CD4-positive, alpha-beta T cell treated with Interleukin-15 for 1 hour (primary cell): ENCODE measurements at places on chromosomes 6 and 20.

- DNase-seq = no peak
Measured at GRCh38 chr6:30206799-30207618, 6.2 kb downstream of the TRIM26 start.

DNA sequence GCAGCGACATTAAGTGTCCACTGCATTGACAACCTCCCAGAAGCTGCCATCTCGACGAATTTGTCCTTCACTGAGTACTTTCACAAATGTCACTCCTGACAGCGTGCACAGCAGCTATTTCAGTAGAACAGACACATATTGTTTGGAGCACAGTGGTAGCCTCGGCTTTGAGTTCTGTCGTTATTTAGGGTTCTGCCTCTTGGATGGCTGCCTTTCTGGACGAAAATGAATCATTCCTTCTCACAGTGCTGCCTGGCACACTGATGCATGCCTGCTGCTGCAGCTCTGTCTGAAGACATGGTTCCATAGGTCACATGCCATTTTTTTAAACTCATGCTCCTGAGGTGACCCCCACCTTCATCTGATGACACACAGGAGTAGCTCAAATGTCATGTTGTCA is 477.0 kb downstream of the C6orf118 start:
- DNase-seq = no peak

- DNase-seq = no peak
Measured at GRCh38 chr6:160139420-160139851, 17.8 kb downstream of the SLC22A1 start.

DNA sequence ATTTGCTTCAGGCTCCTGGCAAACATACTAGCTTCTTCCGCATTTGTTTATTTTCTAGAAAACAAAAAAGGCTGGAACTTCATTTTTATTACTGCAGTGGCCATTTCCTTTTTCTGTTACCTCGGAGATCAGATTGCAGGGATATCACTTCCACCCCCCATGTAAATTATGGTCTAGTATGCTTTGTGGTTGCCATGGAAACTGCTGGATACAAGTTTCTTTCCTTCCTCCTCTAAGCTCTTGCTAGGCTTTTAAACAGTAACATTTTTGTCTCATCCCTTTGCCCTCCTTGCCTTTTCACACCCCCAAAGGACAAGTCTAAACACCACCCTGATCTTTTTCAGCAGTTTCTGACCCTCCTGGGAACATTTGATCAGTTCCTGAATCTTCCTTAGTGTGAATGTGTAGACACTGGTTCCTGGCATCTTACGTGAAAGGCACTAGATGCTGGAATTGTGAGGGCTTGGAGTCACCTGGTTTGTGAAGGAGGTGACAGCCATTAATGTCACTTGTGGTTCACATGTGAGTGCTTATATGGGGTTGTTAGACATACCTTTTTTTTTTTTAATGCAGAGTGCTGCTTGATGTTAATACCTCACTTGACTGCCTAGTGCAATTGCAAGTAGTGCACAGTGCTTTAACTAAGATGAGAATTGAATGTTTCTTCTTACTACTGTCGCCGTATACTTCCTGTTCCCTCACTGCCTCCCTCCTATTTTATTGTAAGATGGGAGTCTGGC is 181.6 kb downstream of the JARID2 start:
- DNase-seq = peak; percentile 21

DNA sequence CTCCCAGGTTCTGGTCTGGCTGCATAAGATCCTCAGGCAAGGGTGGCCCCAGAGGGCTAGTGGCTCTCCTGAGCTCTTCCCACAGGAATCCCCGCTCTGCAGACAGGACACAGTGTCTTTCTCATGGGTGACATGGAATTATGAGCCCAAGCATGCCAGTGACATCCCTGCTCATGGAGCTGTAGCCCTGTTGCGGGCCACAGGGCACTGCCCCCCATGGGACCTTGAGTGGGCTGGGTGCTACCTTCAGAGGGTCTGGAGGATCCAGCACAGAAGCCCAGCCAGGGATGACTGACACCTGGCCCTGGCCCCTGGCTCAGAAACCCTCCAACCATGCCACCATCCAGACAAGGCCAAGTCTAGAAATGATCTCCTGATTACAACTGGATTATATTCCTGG is 657.5 kb upstream of the DEFB115 start:
- no peak for DNase-seq

DNA sequence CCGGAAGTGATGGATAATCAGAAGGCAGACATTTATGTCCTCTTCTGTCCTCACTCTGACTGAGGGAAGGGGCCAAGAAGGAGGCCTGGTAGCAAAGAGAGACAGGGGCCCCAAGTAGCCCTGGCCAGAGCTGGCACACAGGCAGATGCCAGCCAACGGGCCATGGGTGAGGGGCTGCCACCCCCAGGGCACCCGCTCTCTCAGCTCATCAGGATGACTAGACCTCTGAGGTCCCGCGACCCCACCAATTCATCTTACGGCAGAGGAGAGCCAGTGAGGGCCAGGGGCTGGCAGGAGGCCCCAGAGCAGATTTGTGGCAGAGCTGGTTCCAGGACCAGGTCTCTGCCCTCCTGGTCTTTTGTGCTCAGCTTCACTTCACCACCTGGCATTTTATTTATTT is 43.1 kb upstream of the MDFI start:
- no peak for DNase-seq

GRCh38 chr20:1283522-1284510 is 17.7 kb downstream of the SNPH start:
- peak; percentile 14 for DNase-seq

- DNase-seq = no peak
Measured at GRCh38 chr6:41229721-41230120, 1.6 kb downstream of the TREML4 start.

GRCh38 chr6:138107752-138108592 is 753 bp upstream of the PERP start:
- DNase-seq = no peak

DNA sequence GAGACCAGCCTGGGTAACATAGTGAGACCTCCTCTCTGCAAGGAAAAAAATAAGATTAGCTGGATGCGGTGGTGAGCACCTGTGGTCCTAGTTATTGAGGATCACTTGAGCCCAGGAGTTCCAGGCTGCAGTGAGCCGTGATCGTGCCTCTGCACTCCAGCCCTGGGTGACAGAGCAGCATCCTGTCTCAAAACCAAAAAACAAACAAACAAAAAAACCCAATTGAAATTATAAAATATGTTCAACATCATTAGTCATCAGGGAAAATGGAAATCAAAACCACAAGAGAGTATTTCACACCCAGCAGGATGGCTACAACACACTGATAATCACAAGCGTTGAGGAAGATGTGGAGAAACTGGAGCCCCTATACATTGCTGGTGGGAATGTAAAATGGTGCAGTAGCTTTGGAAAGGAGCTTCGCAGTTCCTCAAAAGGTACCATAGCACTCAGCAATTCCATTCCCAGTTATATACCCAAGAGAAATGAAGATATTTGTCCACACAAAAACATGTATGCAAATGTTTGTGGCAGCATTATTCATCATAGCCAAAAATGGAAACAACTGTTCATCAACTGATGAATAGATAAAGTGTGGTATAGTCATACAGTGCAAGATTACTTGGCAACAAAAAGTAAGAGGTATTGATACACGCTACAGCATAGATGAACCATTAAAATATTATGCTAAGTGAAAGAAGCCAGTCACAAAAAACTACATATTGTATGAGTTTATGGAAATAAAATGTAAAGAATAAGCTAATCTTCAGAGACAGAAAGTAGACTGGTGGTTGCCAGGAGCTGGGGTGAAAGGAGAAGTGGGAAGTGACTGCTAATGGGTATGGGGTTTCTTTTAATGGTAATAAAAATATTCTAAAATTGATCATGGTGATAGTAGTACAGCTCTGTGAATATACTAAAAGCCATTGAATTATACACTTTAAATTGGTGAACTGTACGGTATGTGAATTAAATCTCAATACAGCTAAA is 38.7 kb upstream of the RIPOR2 start:
- DNase-seq = no peak

DNA sequence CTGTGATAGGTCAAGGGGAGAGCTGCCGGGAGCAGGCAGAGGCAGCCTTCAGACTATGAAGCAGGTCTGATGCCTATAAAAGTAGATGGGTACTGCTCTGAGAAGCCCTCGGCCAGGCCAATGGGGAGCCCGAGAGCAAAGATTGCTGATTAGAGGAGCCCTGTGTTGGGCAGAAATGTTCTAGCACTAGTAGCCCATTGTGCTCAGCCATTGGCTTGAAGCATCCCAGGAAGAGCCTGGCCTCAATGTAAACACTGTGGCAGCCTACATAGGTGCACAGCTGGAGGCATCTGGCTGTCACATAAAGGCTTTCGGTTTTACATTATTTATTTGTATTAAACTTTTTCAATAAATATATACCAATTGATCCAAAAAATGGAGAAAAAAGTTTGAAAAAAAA is 67.7 kb downstream of the SNAP25 start:
- no peak for DNase-seq

GRCh38 chr20:58054780-58055373 is 173.6 kb downstream of the ANKRD60 start:
- no peak for DNase-seq

GRCh38 chr6:39362487-39362865 is 40.0 kb upstream of the KCNK16 start:
- no peak for DNase-seq

DNA sequence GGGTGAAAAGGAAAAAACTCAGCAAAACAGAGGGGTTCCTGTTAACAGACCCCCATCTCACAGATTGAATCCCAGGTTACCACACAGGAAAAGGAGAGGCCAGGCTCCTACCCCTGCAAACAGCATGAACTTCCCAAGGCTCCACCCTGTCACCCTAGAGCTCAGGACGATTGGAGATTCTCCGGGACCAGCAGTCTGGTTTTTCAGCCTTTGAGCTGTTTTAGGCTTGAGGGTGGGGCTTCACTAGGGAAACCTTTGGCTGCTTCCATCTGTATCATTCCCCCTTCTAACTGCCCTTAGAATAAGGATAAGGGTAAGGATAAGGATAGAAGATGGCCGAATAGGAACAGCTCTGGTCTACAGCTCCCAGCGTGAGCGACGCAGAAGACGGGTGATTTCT is 16.0 kb downstream of the C6orf58 start:
- no peak for DNase-seq

DNA sequence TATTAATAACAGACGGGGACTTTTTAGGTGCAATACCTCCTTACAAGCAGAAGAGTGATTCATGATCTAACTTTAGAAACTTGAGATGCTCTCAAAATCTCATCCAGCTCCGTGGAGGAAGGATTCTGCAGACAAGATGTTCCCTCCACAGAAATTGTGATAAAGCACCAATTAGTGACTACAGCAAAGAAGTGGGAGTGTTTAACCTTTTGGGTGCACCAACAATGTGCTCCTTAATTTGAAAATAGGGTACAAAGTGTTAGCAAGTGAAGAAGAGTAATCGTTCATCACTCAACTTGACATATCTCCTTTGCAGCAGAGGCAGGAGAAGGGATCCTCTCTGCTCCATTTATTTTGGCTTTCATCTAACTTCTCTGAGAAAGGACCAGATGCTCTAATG is 22.8 kb upstream of the SCP2D1 start:
- no peak for DNase-seq

DNA sequence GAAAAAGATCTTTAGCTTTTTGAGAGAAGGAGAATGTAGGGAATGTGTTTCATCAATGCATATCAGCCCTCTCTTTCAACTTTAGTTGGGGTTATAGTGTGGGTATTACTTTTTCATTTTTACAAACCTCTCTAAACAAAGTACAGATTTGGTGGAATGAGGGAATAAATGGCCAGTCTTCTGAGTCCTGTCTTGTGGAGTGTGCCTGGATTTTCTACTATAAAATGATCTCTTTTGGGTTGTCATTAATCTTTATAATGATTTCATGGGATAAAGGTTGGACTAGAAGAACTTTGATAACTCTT is 209.3 kb downstream of the RNF144B start:
- DNase-seq = no peak

- DNase-seq = no peak
Measured at GRCh38 chr6:43939281-43940070, 169.5 kb downstream of the VEGFA start.

- DNase-seq = no peak
Measured at GRCh38 chr6:40585223-40585622, 1.9 kb downstream of the LRFN2 start.

DNA sequence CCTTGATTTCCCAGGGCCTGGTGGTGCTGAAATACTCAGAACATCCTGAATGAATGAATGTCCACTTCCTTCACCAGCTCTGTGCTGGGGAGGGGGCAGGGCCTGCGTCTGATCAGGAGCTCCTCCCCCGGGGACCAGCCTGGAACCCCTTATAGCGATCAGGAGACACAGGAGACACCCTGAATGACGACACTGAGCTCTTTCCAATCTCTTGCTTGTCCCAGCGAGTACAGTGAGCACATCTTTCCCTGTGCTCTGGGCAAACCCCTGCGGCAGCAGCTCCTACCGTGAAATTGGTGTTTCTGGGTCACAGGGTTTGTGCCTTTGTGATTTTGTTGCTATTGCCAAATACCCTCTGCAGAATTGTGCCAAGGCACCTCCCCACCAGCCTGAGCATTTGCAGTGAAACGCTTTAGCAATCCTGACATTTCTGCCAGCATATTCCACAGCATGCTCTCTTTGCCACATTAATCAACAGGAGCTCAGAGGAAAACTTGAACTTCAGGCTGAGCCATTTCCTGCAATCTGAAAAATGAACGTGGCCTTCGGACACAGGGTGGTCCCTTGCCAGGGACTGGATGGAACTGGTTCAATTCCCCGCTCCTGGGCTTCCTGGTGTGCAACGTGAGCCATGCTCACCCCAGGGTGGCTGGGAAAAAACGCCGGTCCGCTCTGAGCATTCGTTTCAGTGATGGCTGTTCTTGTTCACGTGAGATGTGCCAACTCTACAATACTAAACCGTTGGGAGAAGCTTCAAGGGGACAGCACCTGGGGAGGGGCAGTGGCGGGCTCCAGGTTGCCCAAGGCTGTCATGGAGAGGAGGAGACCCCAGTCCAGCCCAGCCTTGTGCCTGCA is 23.1 kb upstream of the MRGBP start:
- no peak for DNase-seq

- no peak for DNase-seq
Measured at GRCh38 chr6:79421001-79421411, 116.2 kb downstream of the LCA5 start.

GRCh38 chr20:43710370-43711044 is 16.3 kb downstream of the GTSF1L start:
- no peak for DNase-seq

DNA sequence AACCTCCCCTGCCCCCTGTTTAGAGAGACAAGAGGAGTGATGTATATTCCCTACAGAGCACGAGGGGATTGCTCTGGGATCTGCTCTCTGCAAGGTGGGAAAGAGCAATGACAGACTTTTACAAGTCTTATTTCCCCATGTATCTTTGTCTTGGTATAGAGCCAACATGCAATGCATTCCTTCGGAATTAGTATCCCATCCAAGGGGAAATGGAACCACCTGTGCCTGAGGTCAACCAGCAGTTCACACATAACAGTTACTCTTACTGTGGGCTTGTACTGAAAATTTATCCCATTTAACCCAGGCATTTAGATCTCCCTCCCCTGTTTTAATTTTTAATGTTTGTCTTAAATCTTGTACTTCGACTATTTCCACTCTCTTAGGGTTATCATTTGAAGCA is 250.4 kb downstream of the C6orf118 start:
- DNase-seq = no peak
